Stimulated activated CD8-positive, alpha-beta memory T cell treated with anti-CD3 and anti-CD28 coated beads, Interleukin-15, amount 100 ng/mL, for 24 hours (primary cell): ENCODE measurements at places on chromosomes 4 and X.

- no peak for DNase-seq
These were observed 169.8 kb downstream of the CLCN4 start for GRCh38 chrX:10326578-10326977.

- no peak for DNase-seq
These were observed 127.4 kb downstream of the FHDC1 start for GRCh38 chr4:153063490-153063889.

- no peak for DNase-seq
These were observed 1.1 kb upstream of the TMEM164 start for GRCh38 chrX:110001740-110002299.

DNA sequence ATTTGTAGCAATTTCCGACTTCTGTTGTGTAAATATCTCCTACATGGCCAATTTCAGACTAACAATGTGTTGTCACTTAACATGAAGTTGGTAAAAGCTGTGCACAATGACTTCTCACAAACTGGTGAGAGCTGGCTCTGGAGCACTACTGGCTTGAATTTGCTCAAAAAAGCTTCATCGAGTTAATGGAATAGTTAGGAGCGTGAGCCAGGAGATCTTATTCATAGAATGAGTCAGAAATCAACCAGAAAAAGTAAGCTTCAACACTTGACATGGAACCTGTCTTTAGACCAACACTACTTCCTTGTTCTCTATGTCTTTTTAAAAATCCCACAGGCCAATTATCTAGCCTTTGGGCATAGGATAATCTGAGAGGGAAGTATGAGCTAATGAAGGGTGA, 7.9 kb upstream of the CHRDL1 start:
- DNase-seq, result no peak

DNA sequence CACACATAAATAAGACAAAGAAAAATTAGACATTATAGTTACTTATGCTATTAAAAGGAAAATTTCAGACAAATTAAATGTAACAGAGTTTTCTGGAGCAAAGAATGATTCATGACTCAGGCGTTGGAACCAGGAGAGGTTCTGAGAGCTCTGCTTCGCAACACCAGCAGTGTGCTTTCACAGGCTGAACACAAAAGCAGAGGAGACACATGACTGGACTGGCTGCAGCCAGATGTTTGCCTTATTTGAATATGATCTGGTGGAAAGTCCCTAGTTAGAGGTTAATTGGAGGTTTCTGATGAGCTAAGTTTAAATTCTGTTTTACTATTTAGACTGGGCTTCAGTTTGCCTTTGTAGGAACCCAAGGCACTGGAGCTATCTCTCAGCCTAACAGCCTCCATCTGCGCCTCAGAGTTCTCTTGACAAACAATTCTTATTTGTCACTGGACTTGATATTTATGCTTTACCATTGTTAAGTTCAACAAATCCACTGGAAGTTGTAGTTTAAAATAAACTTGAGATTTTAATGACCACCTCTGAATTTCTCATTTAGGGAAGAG, 16.2 kb downstream of the BOD1L1 start:
- no peak for DNase-seq

DNA sequence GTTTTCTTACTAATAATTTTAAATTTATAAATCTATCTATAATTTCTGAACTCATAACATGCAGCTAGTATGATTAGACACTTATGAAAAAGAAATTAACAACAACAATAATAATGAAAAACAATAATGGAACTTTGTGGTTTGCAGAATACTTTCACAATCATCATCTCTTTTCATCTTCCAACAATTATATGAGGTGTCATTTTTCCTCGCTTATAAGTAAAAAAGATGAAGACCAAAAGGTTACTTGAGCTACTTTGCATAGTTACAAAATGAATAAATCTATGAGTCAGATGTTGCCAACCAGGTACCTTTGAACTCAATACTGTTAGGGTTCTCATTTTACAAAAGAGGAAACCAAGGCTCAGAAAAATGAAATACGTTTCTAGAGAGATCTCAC, 98.5 kb upstream of the ELOVL6 start:
- DNase-seq, result no peak

GRCh38 chr4:180106122-180106521, 2137.1 kb upstream of the TENM3 start:
- no peak for DNase-seq

DNA sequence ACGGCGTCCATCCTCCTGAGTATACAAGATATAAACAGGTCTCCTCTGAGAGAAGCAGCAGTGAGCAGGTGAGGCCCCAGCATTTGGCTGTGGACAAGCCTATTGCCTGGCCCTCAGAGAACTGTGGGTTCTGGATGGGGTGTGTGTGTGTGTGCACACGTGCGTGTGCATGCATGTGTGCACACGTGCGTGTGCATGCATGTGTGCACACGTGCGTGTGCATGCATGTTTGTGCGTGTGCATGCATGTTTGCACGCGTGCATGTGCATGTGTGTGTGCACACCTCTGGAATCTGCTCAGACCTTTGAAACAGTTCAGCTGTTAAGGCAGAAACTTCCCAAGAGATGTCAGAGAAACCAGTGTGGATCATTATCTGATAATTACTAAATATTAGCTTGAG, 22.2 kb upstream of the FHL1 start:
- no peak for DNase-seq

DNA sequence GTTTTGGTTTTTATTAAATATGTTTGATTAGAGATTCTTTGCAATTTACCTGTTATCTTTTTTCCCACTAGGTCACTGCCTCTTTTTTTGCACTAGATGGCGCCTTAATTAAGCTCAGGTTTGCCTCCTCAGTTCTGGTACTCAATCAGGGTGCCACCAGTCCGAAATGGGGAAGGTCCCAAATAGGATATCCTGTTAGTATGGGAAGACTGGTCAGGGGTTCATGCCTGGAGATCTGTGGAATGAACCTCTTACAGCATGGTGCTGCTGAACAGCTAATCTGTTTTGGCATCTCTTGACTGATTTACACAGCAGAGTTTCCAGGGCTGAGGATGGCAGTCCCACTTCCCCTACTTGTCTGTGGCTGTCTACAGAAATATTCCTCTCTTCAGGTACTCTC, 24.2 kb upstream of the VSIG1 start:
- no peak for DNase-seq

DNA sequence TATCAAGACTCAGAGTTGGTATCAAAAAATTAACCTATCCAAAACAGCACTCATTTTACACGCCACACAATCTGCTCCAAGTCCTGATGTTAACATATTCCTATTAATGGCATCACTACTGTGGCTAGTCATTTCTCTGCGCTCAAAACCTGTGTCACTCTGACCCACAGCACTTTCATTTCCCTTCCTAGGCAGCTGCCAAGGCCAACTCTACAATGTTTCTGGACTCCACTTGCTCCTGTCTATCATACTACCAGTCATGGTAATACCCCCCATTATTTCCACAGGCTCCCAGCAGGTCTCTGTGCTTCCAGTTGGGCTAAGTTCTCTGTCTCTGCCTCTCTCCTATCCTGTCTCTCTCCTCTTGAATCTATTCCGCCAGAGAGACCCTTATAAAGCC, 323.6 kb downstream of the NR3C2 start:
- no peak for DNase-seq

DNA sequence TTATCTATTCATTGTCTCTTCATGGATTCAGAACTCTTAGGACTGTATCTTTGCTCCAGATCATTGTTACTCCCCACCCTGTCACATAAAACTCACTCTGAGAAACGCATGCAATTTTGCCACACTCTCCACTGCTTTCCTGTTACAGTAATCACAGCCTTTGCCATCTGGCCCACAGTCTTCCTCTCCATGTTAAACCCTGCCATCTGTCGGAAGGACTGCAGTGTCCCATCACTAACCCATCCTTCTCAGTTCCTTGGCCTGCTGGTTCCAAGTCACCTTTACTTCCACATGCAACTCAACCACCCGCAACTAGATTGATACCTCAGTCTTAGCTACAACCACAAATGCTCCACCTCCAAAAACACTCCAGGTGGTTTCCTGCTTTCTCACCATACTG, 308.7 kb upstream of the FAM241A start:
- DNase-seq, result no peak

DNA sequence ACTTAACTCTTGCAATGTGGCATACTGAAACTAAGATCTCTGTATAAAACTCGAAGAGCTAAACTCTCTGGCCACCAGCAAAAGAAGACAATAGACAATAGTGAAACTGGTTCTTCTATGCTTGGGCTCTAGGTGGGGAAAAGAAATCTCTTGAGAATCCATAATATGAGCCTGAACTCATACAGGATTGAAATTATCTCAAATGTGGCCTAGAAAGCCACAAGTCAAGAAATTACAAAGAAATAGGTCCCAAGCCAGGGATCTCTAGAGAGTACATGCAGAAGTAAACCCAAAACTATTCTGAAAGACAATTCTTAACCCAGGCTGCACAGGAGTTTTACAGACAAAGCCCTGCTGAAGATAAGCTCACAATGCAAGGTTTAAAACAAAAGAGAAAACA, 127.4 kb downstream of the ANAPC10 start:
- DNase-seq, result no peak

GRCh38 chr4:47551682-47552081, 66.6 kb downstream of the ATP10D start:
- no peak for DNase-seq

- no peak for DNase-seq
These were observed 240.1 kb upstream of the CTSO start for GRCh38 chr4:156193800-156194199.

DNA sequence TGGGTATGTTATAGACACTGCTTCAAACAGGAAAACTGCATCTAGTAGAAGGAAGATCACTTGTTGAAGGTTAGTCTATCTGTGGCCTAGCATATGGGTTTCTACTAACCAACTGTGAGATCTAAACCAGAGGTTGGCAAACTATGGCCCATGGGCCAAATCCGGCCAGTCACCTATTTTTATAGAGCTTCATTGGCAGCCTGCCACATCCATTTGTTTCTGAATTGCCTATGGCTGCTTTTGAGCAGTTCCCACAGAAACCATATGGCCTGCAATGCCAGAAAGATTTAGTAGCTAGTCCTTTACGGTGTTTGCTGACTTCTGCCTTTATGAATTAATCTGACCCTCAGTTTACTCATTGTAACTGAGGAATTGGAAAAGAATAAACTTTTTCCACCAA, 71.1 kb downstream of the MID1 start:
- DNase-seq, result no peak

GRCh38 chr4:74175379-74175778, 17.5 kb downstream of the MTHFD2L start:
- no peak for DNase-seq

GRCh38 chr4:112739442-112739841, 102.5 kb downstream of the LARP7 start:
- no peak for DNase-seq

- DNase-seq, result no peak
These were observed 17.1 kb upstream of the TLR1 start for GRCh38 chr4:38821739-38822138.

GRCh38 chr4:169341490-169341889, 70.7 kb upstream of the SH3RF1 start:
- DNase-seq, result no peak

GRCh38 chrX:33138677-33139249, 72.6 kb downstream of the DMD start:
- no peak for DNase-seq

- DNase-seq, result no peak
These were observed 320.4 kb downstream of the KCNIP4 start for GRCh38 chr4:21628116-21628670.

DNA sequence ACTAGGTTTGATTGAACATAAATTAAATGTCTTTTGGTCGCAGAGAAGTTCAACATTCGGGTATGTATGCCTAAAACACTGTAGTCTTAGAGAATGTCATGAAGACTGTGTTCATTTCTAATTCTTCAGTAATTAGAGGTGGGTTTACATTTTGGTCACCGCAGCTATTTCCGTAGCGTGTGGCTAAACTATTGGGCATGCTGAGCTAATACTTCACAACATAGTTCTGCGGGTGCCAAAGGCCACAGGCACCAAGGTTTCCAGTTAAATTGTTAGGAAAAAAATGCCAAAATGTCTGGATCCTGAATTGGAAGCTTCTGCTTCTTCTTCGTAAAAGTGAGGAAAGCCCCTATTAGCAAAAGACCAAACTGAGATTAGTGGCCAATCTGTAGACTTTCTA, 25.1 kb downstream of the SMIM31 start:
- DNase-seq, result no peak

- no peak for DNase-seq
These were observed 10.8 kb upstream of the GAGE10 start for GRCh38 chrX:49292400-49293362.

GRCh38 chr4:85741921-85742591, 267.1 kb downstream of the ARHGAP24 start:
- DNase-seq, result no peak

- no peak for DNase-seq
These were observed 278.9 kb upstream of the SFRP2 start for GRCh38 chr4:154067786-154068185.

DNA sequence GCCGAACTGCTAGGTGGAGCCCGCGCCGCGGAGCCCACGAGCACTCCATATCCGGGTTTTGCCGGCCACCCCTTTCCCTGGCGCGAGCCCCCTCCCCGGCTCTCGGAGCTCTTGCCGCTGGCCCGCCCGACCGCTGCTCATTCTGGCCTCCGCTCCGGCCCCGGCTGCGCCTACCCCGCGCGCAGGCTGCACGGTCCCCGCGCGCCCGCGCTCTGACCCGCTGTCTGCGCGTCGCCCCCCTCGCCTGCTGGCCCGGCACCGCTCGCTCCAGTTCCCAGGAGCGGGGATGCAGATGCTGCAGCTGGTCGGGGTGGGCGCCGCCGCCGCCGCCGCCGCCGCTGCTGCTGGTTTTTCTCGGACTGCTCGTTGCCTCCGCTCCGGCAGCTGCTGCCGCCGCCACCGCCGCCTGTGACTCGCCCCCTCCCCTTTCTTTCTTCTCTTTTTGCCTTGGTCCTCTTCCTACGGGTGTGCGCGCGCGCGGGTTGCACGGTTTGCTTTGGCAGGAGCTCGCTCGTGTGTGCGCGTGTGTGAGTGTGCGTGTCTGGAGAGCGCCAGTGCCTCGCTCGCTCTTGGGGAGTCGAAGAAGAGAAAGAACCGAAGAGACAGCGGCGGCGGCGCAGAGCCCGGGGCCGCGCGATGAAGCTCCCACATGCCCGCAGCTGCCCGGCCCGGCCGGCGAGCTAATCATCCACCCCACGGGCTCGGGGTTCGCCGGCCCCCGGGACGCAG, at the start of gene ADGRL3:
ADGRL3 (plus strand) TSS at position 140 of the 729 bp plus-strand sequence.
- no peak for DNase-seq
